ENCODE measurements at places on chromosomes 3 and 15.

DNA sequence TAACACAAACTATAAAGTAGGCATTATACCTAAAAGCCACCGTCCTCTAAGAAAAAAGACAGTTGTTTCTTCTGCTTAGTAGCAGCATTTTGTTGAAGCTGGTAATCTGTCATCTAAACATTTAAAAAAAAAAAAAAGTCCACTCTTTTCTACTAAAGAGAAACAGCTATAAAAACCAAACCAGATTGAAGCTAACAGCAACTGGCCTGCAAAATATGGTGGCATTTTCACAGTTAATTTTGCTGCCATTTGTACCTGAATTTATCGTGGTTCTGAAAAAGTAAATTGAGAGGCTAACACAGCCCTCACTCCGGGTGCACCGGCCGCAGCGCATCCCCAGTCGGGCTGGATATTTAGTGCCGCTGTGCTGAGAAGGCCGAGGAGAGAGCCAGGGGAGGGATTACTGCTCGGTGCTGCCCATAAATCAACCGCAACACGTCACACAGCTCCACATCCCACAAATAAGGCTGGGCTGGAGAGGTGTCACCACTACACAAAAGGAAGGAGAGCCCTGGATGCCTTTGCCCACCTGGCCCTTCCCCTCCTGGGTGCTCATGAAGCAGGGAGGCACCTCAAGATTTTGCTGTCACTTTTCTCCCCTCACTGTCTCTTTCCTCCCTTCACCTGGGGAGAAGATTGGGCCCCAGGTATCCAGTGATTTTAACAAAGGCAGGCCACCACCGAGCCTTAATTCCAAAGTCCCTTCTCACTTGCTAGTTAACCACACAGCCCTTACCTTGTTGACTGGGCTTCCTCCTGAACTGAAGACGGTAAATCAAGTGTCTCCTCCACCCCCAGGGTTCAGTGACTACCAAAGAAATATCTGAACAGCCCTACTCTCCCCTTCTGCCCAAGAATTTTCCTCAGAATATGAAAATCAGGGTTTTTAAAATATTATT lies 44.4 kb downstream of the MECOM start:
- no peak for DNase-seq

DNA sequence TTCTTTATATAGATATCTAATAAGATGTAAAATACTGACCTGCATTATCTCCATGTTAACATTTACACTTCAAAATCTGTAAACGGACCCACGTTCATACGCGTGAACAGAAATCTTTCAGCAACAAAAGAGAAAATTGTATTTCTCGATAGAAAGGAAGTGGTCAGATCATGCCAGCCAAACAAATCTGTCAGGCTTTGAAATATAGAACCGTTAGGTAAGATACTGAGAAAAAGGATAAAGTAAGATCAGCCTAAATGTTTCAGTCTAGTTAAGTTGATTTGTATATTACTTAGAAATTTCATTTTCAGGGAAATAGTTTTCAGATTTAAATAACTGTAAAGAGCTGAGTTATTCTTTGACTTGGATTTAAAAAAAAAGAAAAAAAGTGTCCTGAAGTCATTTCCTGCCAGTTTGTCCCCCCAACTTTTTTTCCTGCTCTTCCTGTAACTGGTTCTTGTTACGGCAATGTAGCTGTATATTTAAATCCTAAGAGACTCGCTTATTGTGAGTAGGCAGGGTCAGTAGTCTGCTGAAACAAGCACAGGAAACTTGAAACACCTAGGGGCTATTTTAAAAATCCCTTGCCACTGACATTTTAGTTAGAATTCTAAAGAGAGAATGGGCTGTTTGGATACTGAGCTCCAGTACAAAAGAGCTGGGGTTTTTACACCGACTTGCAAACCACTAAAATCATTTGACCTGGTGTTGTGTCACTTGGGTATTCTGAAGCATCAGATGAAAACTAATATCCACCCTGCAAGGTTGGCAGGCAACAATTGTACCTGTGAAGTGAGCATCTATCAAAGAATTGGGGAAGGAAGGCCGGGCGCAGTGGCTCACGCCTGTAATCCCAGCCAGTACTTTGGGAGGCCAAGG lies 237.5 kb downstream of the UBE2E2 start:
- no peak for DNase-seq

DNA sequence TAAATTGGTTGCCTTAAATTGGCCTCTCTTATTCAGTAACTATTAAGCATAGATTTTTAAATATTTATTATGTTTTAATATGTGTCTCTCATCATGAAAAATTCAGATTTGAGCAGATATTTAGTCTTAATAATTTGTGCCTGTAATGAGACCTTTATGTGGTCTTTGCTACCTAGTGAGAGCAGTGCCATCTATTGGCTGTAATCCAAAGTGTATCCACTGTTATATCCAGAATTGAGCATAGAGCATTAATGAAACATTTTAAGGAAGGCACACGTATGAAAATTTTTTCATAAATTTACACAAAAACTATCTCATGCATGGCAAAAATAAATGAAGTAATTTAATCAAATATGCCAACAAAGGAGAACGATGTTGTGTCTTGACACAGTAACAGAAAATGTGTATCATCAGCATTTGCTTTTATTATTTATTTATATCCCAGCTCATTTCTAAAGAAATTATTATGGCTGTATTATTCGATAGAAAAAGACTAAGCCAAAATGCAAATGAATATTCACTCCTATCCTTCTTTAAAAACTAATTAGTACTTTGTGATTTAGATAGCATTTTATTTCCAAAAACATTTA lies 203.5 kb downstream of the RSRC1 start:
- DNase-seq: no peak

GRCh38 chr3:128488991-128489673 lies 3.9 kb downstream of the GATA2 start:
- DNase-seq: peak; percentile 39

- no peak for DNase-seq
These were observed 151.1 kb upstream of the ARHGEF26 start for GRCh38 chr3:153970047-153970446.

GRCh38 chr3:46052531-46052930 lies 25.2 kb upstream of the XCR1 start:
- no peak for DNase-seq

DNA sequence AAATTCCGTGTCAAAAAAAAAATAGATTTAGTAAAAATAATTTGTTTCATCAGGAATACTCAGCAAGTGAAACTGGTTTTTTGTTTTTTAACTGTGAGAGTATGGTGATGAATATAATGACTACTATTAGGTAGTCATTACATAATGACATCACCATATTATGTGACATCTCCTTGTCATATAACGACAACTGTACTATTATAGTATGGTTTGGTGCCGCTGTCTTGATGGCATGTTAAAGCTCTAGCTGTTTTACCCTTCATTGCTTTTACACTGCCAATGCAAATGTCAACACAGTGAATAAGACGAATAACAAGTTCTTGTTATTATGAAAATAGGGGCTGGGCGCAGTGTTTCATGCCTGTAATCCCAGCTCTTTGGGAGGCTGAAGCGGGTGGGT lies 45.6 kb upstream of the FAH start:
- DNase-seq: no peak

GRCh38 chr3:38640661-38641452 lies 8.6 kb downstream of the SCN5A start:
- no peak for DNase-seq

GRCh38 chr3:15269091-15269989 lies 63.0 kb downstream of the SH3BP5 start:
- DNase-seq: peak; percentile 77

- no peak for DNase-seq
These were observed 331.5 kb upstream of the TLE3 start for GRCh38 chr15:70429056-70429722.

DNA sequence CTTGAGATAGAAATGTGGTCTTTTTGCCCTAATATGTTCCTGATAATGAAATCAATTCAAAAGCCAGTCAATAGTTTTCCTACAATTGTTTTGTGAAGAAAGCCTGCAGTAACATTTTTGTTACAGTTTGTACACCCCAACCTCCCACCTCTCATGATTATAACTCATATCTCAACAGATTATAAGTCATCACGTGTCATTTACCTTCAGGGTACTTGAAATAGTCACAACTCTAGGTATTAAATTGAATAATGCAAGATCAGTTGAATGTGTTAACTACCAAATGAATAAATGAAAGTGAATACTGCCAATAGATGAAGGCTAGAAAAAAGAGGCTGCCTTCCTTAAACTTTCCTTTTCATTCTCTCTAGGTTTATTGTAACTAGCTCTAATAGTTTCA lies 32.9 kb upstream of the CTDSPL2 start:
- DNase-seq: no peak

DNA sequence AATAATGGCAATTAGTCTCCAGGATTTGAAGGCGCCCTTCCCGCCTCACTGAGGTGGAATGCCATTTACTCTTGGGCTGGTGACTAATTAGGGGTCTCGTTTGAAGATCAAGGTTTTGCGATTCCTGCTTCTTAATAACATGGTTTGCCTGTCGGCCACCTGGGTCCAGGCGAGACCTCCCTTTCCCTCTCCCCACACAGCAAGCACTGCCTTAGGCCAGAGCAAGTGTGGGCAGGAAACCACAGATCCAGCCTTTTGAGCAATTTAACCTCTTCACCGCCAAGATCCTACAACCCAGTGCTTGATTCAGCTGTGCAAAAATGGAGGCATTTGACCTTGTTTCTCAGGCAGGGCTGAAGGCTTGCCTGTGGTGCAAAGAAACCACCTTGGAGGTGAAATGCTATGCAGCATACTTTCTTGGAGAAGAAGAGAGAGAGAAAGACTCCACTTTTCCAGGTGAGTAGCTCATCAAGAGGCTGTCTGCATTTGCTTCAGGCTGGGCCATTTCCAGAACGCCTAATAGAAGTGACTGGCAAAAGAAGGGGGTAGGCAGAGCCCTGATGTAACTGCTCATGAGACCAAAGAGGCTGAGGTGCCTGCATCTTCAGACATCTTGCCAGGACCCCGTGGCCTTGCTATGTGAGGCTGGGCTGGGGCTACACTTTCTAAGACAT lies 34.1 kb upstream of the WNT5A start:
- no peak for DNase-seq

- no peak for DNase-seq
These were observed 312.4 kb upstream of the RORA start for GRCh38 chr15:61541516-61541915.

Measured in stimulated activated CD4-positive, alpha-beta T cell treated with anti-CD3 and anti-CD28 coated beads, Interleukin-12 subunit alpha, Interleukin-12 subunit beta, amount 100 ng/mL, for 4 hours (primary cell).